ENCODE measurements at places on chromosomes 5 and 9.
A peak's percentile ranks its signal among the peaks of the same experiment; 100 is the strongest.

- DNase-seq = no peak
These were observed 151.6 kb downstream of the SLIT3 start for GRCh38 chr5:169149317-169149716.

GRCh38 chr5:5398071-5398470, 24.4 kb upstream of the ICE1 start:
- DNase-seq = no peak

GRCh38 chr5:36402512-36402906, 100.8 kb upstream of the RANBP3L start:
- DNase-seq = no peak

DNA sequence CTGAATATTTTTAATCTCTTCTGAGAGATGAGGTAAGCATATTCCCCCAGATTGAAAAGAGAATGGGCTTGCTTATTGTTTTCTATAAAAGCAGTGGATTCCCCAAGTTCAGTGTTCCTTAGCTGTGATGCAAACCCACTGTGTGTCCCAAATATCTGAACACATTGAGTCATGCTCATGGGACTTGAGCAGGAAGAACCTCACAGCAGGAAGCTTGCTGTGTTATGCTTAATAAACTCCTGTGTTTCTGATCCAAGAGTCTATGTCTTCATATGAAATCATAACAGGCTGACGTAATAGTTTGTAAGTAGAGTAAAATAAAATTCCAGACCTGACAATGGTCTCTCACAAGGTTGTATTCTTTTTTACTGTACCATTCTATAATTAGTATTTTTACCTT, 24.8 kb upstream of the LOX start:
- no peak for DNase-seq

GRCh38 chr5:170273968-170274710, 23.4 kb downstream of the LCP2 start:
- no peak for DNase-seq

- DNase-seq = no peak
These were observed 98.6 kb downstream of the RXRA start for GRCh38 chr9:134424818-134425217.

- no peak for DNase-seq
These were observed 160.8 kb downstream of the DNAH5 start for GRCh38 chr5:13783726-13784125.

DNA sequence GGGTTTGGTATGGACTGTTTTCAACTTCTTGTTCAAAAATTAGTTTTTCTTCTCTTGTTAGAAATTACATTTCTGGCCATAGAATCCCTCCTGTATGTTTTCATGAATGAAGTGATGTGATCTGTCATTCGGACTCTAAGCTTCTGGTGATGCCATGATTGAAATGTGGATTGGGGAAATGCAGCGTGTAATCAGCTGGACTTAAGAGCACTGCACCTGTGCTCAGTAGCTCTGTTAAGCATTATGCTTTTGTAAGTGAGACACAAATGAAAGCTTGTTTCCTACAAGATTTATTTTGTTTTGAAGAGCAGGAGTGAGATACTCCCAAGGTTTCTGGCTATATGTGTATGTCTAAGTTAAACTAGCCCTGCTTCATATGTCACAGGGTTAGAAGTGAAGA, 24.0 kb upstream of the FAM120AOS start:
- DNase-seq = no peak

DNA sequence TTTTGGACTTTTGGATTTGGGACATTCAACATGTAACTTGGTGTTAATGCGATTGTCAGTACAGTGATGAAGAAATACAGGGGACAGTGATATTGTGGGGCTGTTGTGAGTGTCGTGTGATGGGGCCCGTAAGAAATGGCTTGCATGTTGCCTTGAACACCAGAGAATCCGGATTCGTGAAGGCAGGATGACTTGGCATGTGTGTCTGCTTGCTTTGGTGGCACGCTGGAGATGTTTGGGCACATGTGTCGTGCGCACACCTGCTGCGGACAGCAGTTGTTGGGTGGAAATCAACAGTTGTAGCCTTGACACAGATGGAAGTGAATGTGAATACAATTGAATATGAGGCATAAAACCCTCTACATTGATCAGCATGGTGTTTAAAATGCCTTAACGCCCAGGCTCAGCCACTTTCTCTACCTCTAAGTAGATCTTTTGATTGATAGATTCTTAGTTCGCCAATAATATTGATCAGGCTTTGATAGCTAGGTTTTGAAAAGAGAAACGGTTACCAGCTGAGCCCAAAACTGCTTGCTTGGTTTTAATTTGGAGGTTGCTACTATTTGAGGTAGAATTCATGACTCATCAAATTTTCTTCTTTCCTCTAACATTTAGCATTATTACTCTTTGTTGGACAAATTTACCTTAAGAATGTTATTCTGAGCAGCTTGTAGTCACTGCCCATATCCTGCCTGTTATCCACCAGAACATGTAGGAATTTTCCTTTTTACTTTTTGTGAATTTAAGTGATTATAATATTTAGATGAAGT, 94.4 kb downstream of the TRIO start:
- no peak for DNase-seq

GRCh38 chr9:8552732-8553131, 753.2 kb upstream of the DMAC1 start:
- no peak for DNase-seq

DNA sequence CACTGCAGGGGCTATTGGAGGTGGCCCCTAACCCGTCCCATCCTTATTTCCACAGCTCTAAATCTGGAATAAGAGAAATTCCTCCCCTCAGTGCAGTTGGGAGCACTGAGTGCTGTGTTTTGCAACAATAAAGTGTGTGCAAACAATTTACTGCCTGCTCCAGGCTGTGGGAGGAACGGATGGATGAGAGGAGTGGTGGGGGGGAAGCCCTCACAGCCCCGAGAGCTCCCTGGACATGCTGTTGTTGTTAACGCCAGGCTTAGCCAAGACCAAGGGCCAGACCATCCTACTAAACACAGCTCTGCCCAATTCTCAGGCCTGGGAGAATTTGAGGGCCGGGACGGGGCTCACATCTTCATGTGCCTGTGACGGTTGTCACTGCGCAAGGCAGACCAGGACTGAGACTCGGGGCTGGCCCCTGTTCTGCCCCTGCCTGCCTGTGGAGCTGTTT, 200.2 kb downstream of the DAB2IP start:
- no peak for DNase-seq

DNA sequence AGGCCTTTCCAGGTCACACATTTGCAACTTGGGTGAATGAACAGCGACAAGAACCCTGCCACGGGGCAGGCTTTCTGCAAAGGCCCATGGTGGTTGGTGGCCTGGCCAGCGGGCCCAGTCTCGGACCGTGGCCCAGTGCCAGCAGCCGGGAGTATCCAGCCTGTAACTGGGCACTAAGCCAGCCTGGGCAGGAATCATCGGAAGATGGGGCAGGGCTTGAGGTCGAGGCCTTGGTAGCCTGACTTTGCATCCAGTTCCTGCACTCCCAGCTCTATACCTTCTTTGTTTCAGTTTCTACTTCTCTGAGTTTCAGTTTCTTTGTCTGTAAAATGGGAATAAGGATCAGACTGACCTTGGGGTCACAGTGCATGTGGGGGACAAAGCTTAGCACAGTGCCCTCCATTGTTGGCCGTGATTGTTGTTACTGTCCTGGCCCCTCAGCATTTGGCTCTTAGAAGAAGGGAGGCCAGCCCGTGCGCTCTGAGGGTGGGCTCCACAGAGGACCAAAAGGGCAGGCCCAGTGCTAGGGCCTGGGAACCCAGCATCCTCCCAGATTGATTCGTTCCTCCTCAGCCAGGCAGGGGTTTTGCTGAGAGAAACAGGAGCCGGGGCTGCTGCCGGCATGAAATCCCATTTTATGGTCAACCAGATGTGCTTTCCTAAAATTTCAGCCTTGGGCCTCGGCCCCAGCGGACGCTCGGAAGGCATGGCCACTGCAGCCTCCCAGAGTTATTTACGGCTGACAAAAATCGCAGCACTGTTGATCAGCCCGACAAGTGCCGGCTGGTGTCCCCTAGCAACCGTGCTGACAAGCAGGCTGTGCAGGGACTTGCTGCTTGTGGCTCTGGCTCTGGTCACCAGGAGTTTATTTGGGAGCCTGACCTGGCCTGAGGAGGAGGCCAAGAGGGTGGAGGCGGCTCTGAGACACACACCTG, 43.6 kb downstream of the JADE2 start:
- no peak for DNase-seq

DNA sequence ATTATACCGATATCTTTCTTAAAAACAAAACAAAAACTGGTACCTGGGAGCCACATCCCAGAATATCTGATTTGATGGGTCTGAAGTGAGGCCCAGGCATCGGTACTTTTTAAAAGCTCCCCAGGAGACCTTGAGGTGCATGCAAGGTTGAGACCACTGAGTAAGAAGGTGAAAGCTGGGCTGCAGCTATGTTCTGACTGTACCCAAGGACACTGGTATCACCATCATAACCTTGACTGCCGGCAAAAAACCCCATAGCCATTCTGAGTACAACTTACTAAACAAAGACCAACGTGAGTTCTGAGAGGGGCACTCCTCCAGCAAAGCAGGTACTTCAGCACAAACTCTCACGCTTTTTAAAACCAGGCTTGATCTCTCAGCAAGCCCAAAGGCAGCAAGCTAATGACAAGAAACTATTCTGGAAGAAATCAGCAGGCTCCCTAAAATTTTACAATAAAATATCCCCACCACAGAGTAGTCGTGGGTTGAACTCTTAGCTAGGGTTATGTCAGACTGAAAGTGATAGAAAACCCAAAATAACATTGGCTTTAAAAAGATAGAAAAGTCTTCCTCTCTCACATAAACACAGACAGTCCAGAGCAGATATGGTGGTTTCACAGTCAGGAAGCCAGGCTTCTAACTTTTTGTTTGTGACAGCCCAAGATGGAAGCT, 263.9 kb downstream of the SAXO1 start:
- DNase-seq = no peak

DNA sequence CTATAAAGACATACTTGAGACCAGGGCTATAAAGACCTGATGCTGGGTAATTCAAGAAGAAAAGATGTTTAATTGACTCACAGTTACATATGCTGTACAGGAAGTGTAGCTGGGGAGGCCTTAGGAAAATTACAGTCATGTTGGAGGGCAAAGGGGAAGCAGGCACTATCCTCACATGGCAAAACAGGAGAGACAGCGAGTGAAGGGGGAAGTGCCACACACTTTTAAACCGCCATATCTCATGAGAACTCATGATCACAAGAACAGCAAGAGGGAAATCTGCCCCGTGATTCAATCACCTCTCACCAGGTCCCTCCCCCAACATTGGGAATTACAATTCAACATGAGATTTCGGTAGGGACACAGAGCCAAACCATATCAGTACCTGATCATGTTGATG, 89.9 kb upstream of the ADAMTSL1 start:
- DNase-seq = no peak

DNA sequence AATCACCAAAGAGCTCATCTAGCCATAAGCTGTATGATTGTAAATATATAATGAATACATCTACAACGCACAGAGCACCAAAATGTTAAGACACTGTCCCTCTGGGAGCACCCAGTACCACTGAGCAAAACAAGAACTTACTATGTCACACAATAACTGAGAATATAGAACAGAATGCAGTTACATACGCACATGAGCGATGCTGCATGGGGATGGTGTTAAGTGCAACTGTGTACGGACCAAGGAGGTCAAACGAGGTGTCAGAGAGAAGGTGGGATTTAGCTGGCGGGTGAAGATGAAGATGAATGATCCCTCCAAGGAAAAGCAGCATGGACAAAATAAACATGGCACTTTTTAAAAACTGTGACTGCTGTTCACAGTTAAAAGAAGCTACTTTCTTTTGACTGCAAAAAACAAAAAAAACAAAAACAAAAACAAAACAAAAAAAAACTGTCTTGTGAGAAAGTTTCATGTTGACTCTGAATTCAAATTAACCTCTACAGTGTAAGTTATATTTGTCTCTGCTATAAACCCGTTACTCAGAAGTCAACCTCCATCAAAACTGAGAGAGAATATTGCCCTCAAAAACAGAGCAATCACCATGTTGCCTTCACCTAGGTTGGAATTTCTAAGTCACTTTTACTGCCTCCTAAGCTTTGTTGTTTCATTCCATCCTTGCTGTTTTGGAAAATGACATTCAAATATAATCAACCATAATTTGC, 169.6 kb upstream of the GNA14 start:
- no peak for DNase-seq

GRCh38 chr5:176673651-176674583, 26.6 kb downstream of the TSPAN17 start:
- DNase-seq = no peak

DNA sequence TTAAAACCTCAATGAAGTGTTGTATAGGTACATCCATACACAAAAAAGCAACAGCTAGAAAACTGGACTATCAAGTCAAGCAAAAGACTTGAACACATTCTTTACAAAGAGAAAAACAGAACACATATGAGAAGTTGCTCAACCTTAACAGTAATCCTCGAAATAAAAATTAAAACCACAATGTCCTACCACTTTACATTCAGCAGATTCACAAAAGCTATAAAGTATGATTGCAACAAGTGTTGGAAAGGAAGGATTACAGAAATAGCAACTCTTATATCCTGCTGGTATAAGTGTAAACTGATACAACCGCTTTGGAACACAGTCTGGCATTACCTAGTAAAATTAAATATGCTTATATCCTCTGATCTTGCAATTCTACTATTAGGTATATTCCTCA, 28.5 kb upstream of the GOLGA1 start:
- DNase-seq = no peak

GRCh38 chr9:79817438-79818004, 245.8 kb downstream of the TLE4 start:
- DNase-seq = no peak

- no peak for DNase-seq
These were observed 69.3 kb downstream of the ISOC1 start for GRCh38 chr5:129163810-129164378.

GRCh38 chr9:115456515-115456914, 338.6 kb upstream of the TNC start:
- no peak for DNase-seq

GRCh38 chr9:122991370-122991830, 42.1 kb upstream of the GPR21 start:
- DNase-seq = peak; percentile 31

DNA sequence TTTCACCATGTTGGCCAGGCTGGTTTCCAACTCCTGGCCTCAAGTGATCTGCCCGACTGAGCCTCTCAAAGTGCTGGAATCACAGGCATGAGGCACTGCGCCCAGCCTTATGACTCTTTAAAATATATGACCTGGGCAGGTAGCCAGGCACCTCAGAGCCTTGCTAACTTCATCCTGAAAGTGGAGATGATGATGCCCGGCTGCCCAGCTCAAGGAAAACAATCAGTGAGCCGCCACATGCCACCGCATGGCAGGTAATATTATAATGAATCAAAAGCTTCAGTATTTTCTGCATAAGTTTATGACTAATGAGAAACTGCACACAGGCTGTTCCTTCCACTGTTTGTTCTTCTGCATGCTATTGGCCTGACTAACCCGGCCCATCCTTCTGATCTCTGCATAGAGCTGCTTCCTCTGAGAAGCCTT, 30.4 kb upstream of the DMRT1 start:
- no peak for DNase-seq

DNA sequence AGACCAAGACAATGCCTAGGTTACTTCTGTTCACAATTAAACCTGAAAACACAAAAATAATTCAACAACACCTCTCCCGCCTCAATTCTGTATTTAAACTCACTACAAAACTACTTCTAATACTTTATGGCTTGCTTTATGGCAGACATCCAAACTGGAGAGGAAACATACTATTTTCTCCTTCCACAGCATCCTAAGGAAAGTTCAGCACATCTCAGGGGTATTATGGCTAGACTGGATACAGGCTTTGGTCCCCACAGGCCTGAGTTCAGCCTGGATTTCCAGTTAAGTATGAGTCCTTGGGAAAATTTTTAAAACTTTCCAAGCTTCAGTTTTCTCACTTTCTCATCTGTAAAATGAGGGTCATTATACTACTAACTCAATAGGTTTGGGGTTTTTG, 480.2 kb downstream of the CAAP1 start:
- no peak for DNase-seq
